Amniotic stem cell (primary cell): ENCODE measurements at places on chromosomes 3 and 15.

- DNase-seq = no peak
These were observed 44.1 kb upstream of the FAM107A start for GRCh38 chr3:58621086-58621830.

DNA sequence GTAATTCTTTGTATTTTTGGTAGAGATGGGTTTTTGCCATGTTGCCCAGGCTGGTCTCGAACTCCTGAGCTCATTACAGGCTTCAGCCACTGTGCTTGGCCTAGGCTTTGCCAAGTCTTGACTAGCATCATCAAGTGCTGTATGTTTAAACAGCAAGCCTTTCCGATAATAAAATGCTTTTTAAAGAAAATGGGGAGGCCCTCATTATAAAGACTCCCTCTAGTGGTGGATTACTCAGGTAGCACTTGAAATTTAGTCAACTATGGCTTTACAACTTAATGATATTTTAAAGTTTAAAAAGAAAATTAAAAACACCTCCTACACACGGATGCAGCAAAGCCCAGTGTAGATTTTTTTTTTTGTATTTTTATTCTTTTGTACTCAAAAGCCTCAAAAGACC lies 213.6 kb downstream of the GAP43 start:
- no peak for DNase-seq

- DNase-seq = no peak
These were observed 267.0 kb downstream of the CHL1 start for GRCh38 chr3:463252-464192.

DNA sequence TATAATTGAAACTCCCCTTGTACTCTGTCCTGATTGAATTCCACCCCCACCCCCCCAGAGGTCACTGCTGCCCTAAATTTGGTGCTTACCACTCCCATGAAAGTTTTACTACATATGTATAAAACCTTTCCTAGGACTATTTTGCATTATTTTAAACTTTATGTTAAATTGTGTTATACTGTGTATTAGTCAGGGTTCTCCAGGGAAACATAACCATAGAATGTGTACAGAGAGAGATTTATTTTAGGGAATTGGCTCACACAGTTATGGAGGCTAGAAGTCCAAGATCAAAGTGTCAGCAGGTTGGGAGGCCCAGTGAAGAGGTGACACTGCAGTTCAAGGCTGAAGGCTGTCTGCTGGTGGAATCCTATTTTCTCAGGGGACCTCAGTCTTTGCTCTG lies 29.2 kb downstream of the BFSP2 start:
- DNase-seq = no peak

- no peak for DNase-seq
These were observed 43.3 kb upstream of the ZNF385D start for GRCh38 chr3:21794291-21794690.

GRCh38 chr3:133928136-133928893 lies 32.6 kb upstream of the RAB6B start:
- no peak for DNase-seq

DNA sequence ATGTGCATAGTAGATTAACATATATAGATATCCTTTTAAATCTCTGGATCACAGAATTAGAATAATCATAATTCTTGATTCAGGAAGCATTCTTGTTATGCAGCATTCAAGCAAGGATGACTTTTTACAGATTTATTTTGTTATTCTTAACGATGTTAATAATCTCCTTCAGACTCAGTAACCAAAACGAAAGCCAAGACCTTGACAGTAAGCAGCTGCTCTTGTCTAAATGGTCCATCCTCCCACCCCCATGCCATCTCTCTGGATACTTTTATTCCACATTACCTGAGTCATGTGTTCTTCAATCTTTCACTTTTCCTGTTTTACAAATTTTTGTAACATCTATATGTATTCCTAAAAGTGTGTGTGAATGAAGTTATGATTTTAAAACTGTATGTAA lies 33.3 kb upstream of the GPR171 start:
- DNase-seq = no peak

- no peak for DNase-seq
These were observed 124.3 kb downstream of the LRIG1 start for GRCh38 chr3:66376568-66376967.

DNA sequence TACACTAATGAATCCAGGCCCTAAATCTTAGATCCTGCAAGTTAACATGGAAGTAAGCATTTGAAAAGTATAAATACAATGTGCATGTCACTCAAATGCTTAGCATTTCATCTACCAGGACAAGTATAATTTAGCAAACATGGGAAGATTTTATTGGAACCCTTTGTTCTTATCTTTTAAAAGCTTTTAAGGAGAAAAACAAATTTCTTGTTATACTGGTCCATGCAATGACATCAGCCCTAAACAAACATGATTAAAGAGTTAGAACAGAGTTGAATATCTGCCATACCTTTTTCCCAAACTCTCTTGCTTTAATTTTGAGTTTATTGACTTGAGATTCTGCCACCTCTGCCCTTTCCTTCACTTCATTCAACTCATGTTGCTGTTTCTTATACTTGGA lies 87.0 kb downstream of the HHLA2 start:
- DNase-seq = no peak

GRCh38 chr3:15933439-15934139 lies 135.8 kb upstream of the ANKRD28 start:
- no peak for DNase-seq
